ENCODE measurements at places on chromosomes 5 and 9. TPM values are rescaled to one million over a fixed set of nuclear protein-coding genes. Genes with fewer than 3 reads are reported as not detected.

- DNase-seq = no peak
Observed at GRCh38 chr9:87327575-87328125, 170.0 kb upstream of the DAPK1 start.

The SOX30 gene
- not detected for total RNA-seq

DNA sequence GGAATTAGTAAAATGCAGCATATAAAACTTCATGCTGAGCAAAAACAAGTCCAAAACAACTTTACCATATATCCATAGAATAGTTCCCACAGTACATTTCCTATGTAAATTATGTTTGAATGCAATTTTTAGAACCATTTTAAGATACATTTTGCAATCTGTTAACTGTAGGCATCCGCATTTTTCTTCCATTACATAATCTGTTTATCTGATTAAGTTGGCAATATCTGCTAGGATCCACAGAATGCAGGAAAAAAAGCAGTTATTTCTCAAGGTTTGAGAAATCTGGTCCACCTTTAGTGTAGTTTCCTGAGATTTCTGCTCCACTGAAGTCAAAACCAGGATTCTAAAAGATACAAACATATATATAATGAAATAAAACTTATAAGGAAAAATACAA lies 6.2 kb downstream of the NUDCD2 start:
- no peak for DNase-seq

DNA sequence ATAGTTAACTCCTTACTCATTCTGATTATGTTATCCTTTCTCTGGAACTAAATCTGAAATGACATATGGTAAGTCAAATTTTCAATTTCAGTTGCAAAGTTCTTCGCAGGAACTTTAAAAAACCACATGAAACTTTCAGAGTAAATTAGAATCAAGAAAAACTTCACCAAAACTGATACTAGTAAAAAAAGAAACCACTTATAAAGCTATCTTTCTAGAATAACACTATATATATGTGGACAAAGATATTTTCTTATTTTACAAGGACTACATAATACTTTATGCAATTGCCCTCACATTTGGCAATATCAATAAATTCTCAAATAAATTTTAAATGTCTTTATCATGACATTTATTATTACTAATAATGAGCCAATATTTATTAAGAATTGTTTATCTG lies 1847.1 kb upstream of the NUDT12 start:
- no peak for DNase-seq

The GALNT12 gene
- 15.3 TPM for total RNA-seq

- no peak for DNase-seq
Observed at GRCh38 chr5:139761501-139761900, 34.1 kb upstream of the PSD2 start.

The EMB gene
- total RNA-seq = 11.8 TPM

The SLC6A7 gene
- total RNA-seq = not detected

GRCh38 chr5:78797936-78798672 lies 149.5 kb upstream of the LHFPL2 start:
- DNase-seq = no peak

DNA sequence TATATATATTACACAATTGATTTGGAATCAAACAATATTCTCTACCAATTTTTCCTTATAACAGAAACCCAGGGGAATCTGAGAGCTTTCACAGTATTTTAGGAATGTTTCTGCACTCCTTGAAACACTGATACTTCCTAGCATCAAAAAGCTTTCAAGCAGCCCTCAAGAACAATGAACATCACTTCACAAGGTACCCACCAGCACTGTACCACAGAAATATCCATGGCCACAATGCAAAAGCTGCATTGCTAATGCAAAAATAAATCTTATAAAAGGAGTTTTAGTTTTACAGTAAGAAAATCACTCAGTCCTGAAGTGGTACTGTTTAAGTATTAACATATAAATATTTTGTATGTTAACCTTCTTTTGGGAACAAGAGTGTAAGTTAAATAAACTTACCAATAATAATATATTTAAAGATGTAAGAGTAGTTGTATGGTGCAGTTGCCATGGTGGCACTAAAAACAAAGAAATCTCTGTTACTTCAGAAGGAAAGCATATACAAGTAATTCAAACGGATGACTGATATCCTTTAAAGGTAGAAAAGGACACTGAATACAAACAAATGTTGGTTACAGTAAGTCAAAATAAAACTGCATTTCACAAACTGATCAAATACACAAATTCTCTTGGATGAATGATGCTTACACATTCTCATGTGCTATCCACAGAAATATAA lies 8.6 kb downstream of the RAB14 start:
- no peak for DNase-seq

DNA sequence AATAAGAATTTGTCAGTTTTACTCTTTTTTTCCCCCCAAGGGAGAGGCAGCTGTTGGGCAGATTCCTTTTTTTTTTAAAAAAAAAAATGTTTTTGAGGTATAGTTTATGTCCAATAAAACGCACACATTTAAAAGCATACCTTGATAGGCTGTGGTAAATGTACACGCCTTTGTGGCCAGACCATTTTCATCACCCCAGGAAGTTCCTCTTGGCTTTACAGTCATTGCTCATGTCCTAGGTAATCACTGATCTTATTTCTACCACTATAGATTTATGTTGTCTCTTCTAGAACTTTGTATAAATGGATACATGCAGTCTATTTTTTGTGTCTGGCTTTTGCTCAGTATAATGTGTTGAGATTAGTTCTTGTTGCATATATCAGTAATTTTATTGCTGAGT lies 9.8 kb downstream of the SUB1 start:
- no peak for DNase-seq

DNA sequence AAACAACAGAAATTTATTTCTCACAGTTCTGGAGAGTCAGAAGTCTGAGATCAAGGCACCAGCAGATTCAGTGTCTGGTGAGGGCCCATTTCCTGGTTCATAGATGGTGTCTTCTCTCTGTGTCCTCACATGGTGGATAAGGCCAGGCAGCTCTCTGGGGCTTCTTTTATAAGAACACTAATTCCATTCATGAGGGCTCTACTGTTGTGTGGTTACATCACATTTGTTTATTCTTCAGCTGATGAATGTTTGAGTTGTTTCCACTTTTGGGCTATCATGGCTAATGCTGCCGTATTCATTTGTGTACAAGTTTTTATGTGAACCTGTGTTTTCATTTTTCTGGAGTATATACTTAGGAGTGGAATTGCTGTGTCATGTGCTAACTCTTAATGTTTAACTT lies 35.2 kb downstream of the DDX4 start:
- DNase-seq = no peak

The AHRR gene
- total RNA-seq = 0.68 TPM

GRCh38 chr5:150123542-150123941 lies 32.1 kb downstream of the PDGFRB start:
- no peak for DNase-seq

The IL13 gene
- not detected for total RNA-seq

The IRX1 gene
- not detected for total RNA-seq

The ALDH1A1 gene
- total RNA-seq = 353 TPM

The NUTM2F gene
- not detected for total RNA-seq

The ACTBL2 gene
- total RNA-seq = not detected

GRCh38 chr5:107408564-107408963 lies 262.2 kb downstream of the EFNA5 start:
- no peak for DNase-seq

GRCh38 chr5:6705088-6705487 lies 8.1 kb upstream of the TENT4A start:
- no peak for DNase-seq

- no peak for DNase-seq
Observed at GRCh38 chr5:113608113-113608596, 94.7 kb downstream of the YTHDC2 start.

DNA sequence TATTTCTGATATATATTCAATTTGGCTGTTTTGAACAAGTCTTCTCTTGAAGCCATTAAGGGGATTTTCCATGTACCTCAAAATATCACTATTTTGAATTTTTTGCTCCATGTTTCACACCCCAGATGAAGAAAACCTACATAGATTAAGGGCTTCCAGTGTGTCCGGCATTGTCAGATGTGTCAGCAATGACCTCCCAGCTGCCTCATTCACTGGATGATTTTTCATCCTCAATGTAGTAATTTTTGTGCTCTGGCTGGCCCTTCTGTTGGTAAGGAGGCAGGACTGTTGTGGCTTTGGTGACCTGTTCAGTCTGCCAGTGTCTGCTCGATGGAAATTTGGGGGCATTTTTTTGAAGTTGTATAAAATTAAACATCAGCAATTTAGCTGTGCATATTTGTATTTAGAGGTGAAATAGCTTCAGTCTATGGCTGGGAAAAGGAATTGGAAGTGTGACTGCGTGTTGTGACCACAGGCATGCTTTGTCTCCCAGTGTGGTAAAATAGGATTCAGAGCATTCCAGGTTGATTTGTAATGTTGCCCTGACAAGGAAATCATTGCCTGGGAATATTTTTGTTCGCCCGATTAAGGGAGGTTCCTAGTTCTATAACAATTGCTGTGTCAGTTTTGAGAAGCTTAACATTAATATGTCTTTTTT lies 312.4 kb downstream of the ARHGEF28 start:
- DNase-seq = no peak

The C7 gene
- 651 TPM for total RNA-seq

All from sigmoid colon (tissue), 7 donors.